ENCODE measurements at places on chromosomes 4 and X.
A peak's percentile ranks its signal among the peaks of the same experiment; 100 is the strongest.

DNA sequence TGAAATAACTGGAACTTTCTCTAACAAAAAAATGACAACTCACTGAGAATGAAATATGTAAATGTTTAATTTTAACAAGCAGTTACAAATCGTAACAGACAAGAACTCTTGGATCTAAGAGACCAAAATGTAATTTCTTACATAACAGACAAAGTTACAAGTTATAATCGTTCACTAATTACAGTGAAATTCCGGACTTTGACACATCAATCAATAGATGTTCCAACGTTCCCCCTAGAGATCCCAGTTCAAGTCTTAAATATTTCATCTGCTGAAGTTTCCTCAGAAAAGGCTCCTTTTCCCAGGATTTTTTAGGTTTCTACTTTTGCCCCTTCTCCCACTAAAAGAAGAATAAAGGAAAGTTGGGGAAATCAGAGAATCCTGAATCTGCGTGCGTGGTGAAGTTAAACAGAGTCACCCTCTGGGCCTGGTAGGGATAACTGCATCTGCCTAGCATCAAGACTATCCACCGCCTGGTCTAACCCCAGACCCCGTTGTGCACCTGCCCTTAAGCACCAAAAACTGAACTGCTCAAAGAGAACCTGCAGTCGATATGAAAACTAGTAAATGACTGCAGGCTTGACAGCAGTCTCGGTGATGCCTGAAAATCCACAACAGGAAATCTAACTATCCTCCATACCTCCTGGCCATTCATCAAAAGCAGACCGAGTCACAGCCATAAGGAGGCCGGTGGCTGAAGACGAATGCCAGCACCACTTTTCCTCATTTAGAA lies 2.3 kb downstream of the IRF2 start:
- peak; percentile 60 for DNase-seq

DNA sequence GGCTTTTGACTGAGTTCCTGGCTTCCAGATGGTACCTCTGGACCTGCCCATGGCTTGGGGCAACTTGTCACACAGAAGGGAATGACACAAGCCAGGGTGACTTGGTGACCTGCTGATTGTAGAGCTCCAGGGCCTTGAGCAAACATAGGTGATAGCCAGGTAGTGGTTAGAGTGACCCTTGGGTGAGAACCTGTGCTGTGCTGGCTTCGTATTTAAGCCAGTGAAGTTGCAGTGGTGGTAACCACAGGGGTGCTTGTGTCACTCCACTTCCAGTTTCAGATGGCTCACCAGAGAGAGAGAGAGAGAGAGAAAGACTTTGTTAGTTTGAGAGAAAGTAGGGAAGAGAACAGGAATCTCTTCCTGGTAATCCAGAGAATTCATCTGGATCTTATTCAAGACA lies 471.6 kb downstream of the ZIC3 start:
- DNase-seq = no peak

DNA sequence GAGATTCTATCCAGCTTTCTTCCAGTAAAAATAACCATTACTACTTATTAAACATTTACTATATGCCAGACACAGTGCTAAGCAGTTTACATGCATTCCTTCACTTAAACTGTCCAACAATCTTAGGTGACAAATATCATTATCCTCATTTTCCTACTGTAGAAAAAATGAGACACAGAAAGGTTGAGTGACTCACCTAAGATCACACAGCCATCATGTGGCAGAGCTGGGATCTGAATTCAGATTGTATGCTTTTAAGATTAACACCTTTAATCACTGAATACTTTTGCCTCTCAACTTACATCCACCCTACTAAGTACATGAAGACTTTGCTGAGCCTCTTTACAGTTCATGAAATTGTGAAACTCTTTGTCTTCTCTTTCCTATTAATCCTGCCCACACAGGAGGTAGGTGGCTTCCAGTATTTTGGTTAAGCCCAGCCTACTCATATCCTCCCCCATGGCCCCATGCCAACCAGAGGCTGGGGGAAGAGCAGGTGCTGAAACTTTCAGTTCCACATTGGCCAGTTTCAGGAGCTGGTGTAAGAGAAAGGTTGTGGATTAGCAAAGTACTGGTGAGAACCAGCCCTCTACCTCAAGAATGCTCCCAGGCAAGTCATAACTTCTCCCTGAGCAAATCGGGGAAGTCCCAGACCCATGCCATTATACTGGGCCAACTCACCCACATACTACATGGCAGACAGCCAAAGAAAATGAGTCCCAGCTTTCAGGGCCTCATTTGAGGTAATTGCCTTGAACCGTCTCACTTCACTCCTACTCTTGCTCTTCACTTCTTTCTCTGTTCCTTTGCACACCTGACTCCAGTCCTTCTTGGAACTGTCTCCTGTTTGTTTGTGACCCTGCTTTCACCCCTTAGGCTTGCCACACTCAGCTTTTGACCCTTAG lies 211.1 kb downstream of the GUCY2F start:
- DNase-seq = peak; percentile 91

DNA sequence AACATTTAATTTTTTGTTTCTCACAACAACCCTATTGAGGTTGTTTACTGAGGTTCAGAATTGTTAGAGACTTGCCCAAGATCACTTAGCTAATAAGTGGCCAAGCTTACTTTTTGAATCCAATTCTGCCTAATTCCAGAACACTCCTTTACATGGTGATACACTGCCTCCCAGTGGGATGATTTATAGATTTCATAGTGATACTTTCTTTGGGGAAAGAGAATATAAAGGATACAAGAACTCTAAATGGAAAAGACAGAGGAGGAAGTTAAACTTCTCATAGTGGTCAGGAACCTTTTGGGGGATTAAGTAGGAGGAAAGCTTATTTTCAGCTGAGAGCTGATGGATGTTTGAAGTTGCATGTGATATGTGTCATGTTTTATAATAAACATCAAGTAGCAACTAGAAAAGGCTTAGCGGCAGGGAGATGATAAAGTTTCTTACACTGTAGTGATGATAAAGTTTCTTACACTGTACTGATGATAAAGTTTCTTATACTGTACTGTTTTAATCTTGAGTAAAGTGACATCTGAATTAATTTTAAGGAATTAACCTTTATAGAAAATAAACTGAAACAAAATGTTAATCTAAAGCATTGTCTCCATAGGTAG lies 15.3 kb downstream of the STAG2 start:
- no peak for DNase-seq

DNA sequence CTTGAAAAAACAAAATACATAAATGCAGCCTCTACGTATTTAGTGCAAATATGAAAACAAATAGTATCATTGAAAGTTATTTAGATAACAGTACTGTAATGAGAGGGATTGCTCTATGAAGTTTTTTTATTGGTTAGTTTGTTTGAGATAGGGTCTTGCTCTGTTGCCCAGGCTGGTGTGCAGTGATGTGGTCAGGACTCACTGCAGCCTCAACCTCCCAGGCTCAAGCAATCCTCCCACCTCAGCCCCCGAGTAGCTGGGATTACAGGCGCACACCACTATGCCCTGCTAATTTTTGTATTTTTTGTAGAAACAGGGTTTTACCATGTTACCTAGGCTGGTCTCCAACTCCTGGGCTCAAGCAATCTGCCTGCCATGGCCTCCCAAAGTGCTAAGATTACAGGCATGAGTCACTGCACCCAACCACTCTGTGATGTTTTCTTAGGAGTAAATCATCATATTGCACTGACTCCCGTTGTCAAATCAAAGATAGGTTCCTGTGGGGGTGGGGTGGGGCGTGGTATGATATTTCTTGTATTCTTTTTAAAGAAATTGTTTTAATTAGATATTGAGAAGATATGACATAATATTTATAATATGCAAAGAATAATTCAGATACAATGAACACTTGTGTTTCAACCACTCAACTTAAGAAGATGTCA lies 75.8 kb downstream of the ATG4A start:
- DNase-seq = no peak

- DNase-seq = no peak
These were observed 29.8 kb upstream of the IL13RA2 start for GRCh38 chrX:115047181-115047580.

DNA sequence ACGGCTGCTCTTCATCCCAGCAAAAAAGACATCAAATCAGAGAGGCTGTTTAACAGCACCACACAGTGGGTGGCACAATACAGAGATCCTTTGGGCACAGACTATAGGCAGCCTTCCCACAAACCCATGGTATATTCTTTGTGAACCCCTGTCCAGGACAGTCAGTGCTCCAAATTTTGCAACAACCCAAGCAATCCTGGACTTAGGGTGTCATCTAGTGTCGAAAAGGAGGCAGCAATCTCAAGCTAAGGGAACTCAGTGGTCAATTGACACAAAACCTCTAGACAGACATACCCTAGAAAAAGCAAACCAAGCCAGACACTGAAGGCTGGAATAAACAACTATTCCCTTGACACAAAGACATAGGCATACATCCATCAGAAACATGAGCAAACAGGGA lies 137.4 kb downstream of the BMP15 start:
- no peak for DNase-seq

- DNase-seq = no peak
These were observed 74.5 kb downstream of the MGST2 start for GRCh38 chr4:139740121-139740520.
